LoVo (cell line): ENCODE measurements at places on chromosomes 7 and 10.
A peak's percentile ranks its signal among the peaks of the same experiment; 100 is the strongest.

DNA sequence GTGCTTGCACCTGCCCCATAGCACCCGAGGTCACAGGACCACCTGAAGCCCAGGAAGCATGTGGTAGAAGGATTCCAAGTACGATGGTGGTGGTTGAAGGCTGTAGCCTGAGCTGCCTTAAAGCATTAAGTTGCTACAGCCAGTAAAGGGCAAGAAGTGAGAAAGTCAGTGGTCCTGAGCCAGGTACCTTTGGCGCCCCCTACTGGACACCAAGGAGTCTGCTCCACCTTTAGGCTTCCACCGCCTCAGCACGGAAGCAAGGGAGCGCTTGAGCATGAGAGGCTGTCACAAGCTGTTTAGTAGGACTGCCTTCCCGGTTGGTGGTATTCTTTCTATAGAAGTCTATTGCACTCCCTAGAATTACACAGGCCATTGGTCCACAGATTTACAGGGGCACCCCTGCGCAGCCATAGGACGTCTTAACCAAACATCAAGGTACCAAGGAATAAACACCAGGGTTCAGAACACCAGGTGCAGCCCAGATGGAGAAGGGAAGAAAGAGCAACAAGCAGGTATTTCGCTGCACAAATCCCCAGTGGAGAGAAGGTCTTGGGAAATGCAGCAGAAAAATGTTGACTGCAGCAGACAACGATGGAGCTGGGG lies 2.2 kb downstream of the CRTAC1 start:
- DNase-seq: peak; percentile 13

- no peak for DNase-seq
Measured at GRCh38 chr7:84152995-84153394, 41.6 kb downstream of the SEMA3A start.

GRCh38 chr10:126669168-126669567 lies 1.3 kb downstream of the C10orf90 start:
- DNase-seq: no peak

GRCh38 chr7:18087026-18087686 lies 59.5 kb upstream of the PRPS1L1 start:
- DNase-seq: no peak

DNA sequence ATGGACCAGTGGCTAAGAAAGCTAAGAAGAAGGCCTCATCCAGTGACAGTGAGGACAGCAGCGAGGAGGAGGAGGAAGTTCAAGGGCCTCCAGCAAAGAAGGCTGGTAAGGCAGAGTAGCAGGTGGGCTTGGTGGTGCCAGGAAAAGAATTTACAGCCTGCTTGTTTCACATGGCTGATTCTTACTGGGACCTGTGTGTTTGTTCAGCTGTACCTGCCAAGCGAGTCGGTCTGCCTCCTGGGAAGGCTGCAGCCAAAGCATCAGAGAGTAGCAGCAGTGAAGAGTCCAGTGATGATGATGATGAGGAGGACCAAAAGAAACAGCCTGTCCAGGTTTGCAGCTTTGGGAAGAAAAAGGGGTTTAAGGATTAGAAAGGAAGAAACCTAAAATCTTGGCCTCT lies 5.0 kb downstream of the NOLC1 start:
- DNase-seq: no peak

DNA sequence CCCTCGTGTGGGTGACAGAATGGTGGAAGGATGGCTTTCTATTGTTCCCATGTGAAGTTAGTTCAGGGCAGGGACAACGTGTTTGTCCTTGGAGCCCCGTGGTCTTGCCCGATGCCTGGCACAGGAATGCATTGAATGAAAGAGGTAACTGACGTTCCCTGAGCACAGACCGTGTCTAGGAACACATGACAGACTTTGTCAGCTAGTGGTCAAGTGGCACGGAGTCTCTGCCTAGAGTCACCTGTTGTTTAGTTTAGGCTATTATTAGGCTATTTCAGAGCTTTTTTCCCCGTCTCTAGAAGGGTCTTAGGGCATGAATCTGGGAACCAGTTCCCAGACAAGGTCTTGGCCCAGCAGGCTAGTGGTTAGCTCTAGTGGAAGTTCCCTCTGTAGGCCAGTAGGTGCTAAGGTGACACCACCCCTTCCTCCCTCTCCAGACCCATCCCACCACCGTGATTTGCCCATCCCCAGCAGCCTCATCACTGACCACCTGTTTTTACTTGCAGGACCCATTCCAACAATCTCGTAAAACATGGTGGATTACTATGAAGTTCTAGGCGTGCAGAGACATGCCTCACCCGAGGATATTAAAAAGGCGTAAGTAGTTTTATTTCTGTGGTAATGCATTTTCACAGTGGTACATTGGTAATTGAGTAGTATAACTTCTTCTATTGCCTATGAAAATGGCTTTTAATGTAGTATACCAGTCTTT lies 21.4 kb downstream of the DNAJB6 start:
- no peak for DNase-seq

GRCh38 chr7:18538554-18539250 lies 43.2 kb downstream of the HDAC9 start:
- no peak for DNase-seq

- DNase-seq: no peak
Measured at GRCh38 chr7:31778296-31778695, 91.3 kb downstream of the PPP1R17 start.

GRCh38 chr10:4771554-4772201 lies 54.3 kb upstream of the AKR1E2 start:
- no peak for DNase-seq

- no peak for DNase-seq
Measured at GRCh38 chr7:70728872-70729552, 402.9 kb upstream of the GALNT17 start.

- DNase-seq: no peak
Measured at GRCh38 chr7:95470452-95470851, 15.3 kb upstream of the ASB4 start.

DNA sequence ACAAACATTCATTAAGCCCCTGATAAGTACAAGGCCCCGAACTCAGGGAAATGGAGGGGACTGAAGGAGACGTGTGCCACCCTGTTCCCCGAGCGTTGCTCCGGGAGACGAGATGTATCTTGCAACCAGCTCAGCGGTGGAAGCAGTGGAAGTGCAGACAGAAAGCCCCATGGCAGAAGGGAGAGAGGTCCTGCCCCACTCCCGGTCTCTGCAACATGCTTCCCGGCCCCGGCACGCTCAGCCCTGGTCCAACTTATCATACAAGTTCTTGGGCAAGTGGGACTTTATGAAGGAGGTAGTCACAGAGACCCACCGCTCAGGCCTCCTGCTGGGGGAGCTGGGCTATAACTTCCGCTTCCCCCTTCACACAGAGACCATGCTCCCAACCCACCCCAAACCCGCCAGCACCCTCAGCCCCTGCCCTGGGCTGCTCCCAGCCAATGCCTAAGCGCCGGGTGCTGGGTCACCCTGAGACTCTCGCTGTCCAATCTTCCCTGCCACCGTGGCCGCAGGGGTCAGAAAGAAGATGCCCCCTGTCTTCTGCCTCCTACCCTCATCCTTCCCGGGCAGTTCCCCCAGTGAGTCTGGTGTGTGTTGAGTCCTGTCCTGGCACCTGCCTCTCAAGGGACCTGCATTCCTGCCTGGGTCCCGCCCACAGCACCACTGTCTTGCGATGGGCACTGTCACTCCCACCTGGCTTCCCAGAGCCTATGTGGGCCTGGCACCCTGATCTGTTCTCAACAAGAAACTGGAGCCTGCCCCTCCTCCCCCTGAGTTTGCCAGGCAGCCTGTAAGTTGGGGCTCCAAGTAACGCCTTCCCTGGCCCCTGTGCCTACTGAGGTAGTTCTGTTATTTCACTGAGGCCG lies 157.7 kb downstream of the PRKAG2 start:
- DNase-seq: no peak

DNA sequence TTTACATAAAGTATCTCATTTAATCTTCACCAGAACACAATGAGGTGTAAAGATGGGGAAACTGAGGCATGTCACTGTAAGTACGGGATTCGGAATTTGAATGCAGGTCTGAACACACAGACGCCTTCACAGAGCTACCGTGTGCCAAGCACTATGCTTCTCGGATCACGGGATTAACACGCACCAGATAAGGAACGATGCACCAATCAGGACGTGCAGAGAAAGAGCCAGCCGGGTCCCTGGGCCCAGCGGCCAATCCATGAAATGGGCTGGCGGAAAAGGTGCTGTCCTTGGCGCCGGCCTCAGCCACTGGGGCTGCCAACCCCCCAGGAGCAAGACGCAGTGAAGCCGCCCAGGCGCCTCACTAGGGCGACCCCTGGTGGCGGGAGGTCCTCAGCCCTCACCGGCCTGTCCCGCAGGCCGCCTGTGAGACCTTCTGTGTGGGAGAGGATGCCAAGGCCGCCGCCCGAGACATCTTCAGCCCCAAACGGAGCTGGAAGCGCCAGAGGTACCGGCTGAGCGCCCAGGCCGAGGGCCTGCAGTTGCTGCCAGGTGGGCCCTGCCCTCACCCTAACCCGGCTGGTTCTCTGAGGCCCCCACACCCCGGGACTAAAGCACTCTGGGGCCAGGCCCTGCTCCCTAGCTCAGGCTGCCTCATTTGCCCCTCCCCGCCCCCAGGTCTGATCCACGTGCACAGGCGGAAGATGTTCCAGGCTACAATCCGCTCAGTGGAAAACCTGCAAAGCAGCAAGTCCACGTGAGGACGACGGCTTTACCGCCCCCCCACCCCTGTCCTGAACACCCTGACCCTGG lies 15.6 kb downstream of the ATG9B start:
- peak; percentile 86 for DNase-seq

DNA sequence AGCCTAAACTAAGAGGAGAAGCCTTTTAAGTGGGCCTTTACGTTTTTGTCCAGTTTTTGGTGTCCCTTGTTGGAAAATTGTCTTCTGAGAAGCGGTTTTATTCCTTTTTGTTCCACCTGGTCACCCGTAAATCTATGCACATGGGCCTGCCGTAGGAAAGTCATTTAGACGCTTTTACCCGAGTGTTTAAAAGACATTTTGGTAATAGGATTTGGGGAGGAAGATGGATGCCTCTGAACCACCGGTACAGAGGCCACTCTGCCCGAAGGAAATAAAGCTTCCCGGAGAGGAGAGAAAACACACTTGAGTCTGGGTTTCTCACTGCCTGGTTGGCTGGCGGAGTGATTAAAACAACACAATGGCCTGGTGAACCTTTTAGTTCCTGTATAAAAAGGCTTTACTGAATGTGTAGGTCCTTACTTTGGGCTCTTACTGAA lies 760 bp downstream of the THNSL1 start:
- DNase-seq: no peak

- no peak for DNase-seq
Measured at GRCh38 chr10:116925056-116925455, 75.8 kb downstream of the ENO4 start.

- no peak for DNase-seq
Measured at GRCh38 chr7:118288098-118288497, 63.6 kb downstream of the ANKRD7 start.

GRCh38 chr10:86248062-86248461 lies 118.5 kb downstream of the GRID1 start:
- DNase-seq: no peak

- DNase-seq: no peak
Measured at GRCh38 chr10:114856544-114857287, 35.1 kb downstream of the FHIP2A start.

DNA sequence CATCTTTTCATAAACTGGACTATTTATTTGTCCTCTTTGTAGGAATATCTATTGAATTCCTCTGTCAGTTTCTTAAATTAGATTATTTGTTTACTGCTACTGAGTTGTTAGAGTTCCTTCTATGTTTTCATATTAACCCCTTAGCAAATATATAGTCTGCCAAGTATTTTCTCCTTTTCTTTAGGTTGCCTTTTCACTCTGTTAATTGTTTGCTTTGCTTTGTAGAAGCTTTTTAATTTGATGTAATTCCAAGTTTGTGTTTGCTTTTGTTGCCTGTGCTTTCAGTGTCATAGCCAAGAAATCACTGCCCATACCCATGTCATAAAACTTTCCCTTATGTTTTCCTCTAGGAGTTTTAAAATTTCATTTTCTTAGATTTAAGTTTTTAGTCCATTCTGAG lies 256.2 kb upstream of the SEMA3A start:
- no peak for DNase-seq

GRCh38 chr7:98934267-98934666 lies 55.9 kb downstream of the TRRAP start:
- no peak for DNase-seq

- DNase-seq: no peak
Measured at GRCh38 chr7:148572067-148572522, 18.5 kb upstream of the C7orf33 start.

- no peak for DNase-seq
Measured at GRCh38 chr7:32507414-32507813, 12.1 kb downstream of the AVL9 start.

GRCh38 chr10:124717041-124717757 lies 27.0 kb downstream of the FAM53B start:
- no peak for DNase-seq

DNA sequence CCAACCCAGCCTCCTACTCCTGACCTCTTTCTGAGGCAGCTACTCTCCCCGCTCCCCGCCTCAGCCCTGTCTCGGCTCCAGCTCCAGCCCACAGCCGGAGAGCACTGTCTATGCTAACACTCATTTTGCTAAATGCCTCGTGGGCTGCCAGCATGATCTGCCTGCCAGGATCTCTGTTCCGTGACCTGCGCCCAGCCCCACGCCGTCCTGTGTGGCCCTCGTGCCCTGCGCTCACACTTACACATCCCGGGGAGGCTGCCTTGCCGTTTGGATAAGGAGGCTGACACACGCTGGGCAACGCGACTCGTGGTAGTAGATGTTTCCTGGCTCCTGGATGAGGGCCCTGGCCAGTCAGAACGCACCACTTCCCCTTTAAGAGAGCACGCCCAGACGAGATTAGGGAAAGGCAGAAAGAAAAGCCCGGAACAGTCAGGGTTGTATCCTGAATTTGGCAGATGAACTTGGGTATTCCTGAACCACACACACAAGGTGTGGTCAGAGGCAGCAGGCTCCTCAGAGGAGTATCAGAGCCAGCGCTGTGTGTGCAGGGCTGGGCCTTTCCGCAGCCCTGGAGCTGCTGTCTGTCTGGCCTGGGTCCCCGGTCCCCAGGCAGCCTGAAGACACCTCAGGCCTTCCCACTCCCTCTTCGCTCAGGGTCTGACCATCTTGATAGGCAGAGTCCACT lies 97.7 kb upstream of the EFCAB10 start:
- no peak for DNase-seq

- DNase-seq: no peak
Measured at GRCh38 chr7:5528071-5528814, 104.6 kb upstream of the TNRC18 start.

DNA sequence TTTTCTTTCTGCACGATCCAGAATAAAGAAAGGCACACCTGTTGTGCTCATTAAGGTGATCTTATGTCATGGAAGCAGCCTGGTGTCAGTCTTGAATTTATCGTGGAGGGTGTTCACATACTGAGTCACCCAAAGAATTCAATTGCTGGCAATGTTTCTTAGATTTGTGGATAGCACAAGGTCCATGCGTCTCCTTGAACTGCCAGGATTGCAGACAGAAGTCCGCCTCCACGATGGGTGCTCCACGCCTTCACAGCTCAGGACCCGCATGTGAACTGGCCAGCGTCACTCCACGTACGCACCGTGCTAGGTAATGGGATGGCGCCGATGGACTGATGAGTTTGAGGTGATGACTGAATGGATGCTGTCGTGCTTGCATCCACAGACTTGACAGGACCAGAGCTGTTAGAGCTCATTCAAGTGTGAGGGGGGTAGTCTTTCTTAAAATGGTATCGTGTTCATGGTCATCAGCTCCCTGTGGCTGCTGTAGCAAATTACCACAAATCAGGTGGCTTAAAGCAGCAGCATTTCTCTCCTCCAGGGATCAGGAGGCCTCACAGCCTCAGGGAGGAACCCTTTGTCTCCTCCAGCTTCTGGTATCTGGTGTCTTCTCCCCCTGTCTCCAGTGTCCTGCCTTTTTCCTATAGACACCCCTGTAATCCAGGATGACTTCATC lies 65.4 kb upstream of the DNAJB6 start:
- no peak for DNase-seq

- peak; percentile 88 for DNase-seq
Measured at GRCh38 chr10:103659674-103660363, 166.3 kb downstream of the NEURL1 start.

- DNase-seq: peak; percentile 17
Measured at GRCh38 chr10:132482090-132482800, 55.3 kb upstream of the INPP5A start.
